ENCODE measurements at places on chromosomes 4 and X. TPM values are rescaled to one million over a fixed set of nuclear protein-coding genes. Genes with fewer than 3 reads are reported as not detected.

DNA sequence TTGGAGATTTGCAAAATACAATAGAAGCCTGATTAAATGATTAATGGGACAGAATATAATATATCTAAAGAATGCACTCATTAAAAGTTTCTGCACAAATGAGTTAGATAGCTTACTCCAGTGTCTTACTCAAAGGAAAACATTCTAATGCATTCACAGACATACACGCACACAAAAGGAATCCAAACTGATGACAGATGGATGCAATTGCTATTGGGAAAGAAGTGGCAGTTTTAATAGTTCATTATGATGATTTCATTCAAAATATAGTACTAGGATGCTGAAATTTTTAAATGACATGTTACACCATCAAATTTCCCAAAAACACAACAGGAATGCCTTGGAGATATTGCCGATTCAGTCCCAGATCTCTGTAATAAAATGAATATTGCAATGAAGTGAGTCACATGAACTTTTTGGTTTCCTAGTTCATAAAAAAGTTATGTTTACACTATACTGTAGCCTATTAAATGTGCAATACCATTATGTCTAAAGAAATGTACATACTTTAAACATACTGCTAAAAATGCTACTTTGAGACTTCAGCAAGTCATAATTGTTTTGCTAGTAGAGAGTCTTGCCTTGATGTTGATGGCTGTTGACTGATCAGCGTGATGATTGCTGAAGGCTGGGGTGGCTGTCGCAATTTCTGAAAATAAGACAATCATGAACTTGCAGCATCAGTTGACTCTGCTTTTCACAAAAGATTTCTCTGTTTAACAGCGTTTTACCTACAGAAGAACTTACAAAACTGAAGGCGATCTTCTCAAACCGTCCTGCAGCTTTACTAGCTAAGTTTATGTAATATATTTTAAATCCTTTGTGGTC lies 45.6 kb downstream of the BBS12 start:
- peak; percentile 82 for DNase-seq

- DNase-seq, result peak; percentile 62
Measured at GRCh38 chr4:123034023-123034422, 111.6 kb upstream of the NUDT6 start.

DNA sequence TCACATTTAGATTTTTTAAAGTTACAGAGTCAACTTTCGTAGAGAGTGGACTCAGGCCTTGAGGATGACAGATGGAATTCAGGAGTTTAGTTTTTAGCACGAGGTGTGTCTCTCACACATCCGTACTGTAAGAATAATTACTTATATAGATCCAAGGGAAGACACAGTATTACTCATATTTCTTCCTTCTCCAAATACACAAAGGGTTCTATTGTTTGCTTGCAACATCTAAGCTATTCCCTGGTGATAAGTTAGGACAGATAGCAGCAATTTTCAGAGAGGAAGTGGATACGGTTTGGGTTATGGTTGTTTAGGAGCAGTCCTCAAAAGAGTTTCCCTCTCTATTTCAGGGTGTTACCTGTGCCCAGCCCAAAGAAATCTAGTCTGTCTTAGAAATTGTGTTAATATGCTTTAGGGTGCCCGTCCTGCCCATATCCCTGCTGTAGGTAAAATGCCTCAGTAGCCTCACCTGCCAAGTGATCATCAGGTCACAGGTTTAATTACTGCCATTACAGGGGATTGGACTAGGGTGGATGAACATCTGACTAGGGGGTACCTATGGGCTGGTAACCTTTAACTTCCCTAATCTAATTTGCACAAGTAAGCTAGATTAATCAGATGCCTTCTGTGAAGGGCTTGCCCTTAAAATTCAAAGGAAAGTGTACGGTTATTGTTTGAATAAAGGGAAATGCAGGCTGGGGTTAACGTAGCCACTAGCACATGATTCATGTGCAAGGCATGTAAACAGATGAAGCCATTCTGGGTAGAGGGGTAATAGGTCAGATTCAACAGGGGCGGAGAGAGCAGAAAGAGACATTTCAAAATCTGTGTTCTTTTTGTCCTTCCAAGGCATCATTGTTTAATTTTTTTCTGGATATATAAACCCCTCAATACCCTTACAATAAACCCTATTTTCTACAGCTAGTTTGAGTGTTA lies 8.7 kb upstream of the PPP3CA start:
- peak; percentile 92 for DNase-seq

Gene AKAP14
- total RNA-seq, result not detected
